ENCODE measurements at places on chromosomes 4 and X.

DNA sequence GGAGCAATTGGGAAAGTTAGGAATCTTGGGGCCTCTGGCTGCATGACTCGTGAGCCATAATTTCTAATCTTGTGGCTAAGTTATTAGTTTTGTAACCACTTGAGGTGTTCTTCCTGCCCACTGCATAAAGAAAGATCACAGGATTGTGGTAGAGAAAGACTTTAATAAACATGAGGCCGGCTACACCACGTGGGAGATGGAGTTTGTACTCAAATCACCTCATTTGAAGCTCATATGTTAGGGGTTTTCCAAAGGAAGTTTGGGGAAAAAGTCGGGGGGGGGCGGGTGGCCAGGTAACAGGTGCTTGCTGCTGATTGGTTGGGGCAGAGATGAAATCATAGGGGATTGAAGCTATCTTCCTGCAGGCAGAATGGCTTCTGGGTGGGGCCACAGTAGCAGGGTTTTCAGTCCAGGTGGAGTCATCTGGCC, 287.8 kb downstream of the ZNF674 start:
- no peak for DNase-seq

- DNase-seq = no peak
These were observed 39.6 kb upstream of the TMEM150C start for GRCh38 chr4:82601242-82602015.

DNA sequence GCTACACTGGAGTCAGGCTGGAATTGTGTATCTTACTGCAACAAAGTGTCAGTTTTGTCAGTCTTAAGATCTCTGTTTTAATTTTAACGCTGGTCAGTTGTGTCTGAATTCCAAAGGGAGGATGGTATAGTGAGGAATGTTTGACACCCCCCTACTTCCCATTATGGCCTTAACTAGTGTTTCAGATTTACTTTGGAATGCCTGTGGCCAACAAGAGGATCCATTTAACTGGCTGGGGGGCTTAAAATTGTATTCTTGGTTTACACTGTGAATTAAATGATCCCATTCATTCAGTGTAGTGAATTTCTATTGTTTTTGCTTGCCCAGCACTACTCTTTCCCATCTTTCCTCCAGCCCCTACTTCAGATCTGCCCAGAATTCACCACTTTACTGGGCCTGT, 75.8 kb upstream of the IQCM start:
- no peak for DNase-seq

GRCh38 chrX:109626637-109627036, 1.7 kb upstream of the KCNE5 start:
- no peak for DNase-seq

GRCh38 chr4:5237086-5237660, 185.9 kb downstream of the STK32B start:
- no peak for DNase-seq
